ENCODE measurements at places on chromosomes 2 and 18.

GRCh38 chr2:33392366-33392765 lies 84.1 kb upstream of the RASGRP3 start:
- DNase-seq = no peak

- no peak for DNase-seq
Measured at GRCh38 chr2:23091900-23092299, 293.1 kb upstream of the KLHL29 start.

- DNase-seq = no peak
Measured at GRCh38 chr2:232336241-232336736, 42.3 kb upstream of the ALPP start.

DNA sequence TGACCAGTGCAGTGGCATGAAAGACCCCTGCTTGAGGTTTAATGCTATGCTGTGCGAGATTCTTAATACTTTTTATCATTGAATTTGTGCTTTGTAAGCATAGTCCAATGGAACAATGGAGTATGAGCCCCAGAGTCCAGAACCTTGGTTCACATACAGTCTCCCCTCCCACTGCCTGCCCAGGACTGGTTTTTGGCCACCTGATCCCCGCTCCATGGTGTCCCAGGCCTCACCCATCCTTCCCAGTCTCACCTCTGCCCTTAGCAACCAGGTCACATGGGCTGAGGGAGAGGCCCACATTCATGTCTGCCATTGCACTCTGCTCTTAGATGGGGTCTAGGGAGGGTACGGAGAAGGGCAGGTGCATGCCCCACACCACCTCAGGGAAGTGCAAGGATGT lies 6.3 kb downstream of the PDE11A start:
- no peak for DNase-seq

GRCh38 chr18:25650201-25650941 lies 298.4 kb upstream of the ZNF521 start:
- DNase-seq = no peak

DNA sequence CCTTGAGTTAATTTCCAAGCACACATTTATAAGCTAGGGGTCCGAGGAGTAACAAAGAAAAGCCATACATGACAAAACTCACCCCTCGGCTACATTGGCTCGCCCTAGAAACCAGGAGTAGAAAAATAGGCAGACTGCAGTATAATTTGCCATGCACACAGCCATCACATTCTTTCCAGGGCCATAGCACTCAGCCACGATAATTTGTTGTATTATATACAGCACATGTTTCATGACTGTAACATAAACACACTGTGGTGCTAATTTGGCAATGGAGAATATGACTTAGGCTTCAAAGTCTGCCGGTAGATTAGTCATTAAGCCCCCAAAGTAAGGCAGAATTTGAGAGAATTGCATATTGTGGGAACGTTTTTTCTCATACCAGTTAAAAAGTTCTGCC lies 254.9 kb downstream of the ZNF521 start:
- DNase-seq = no peak

DNA sequence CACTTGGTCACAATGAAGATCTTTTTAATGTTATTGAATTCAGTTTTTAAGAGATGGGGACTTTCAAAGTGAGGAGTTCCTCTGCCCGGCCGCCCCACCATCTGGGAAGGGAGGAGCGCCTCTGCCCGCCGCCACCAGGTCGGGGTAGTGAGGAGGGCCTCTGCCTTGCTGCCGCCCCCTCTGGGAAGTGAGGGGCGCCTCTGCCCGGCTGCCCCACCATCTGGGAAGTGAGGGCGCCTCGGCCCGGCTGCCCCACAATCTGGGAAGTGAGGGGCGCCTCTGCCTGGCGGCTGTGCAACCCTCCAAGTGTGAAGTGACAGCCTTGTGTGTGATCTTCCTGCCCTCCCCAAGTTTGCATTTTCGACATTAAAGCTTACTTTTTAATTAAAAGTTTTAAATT lies 899.3 kb downstream of the TRIB2 start:
- DNase-seq = no peak

- no peak for DNase-seq
Measured at GRCh38 chr2:41659758-41660157, 388.1 kb upstream of the PKDCC start.

DNA sequence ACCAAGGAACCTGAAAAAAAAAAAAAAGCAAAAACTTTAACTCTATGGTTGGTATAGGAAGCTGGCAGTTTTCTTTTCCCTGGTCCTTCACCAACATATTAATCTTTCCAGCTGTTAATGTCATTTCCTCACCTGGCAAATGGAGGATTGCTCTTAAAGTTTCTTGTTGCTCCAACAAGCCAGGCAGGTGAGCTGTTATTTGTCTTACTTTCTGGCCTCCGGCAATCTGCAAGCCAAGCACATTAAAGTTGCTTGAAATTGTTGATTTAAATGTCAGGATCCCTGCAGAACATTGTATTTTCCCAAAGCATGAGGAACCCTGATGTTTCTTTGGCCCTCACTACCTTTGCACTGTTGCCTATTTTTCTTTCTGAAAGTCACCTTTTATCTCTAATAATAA lies 664.9 kb downstream of the METTL4 start:
- no peak for DNase-seq

DNA sequence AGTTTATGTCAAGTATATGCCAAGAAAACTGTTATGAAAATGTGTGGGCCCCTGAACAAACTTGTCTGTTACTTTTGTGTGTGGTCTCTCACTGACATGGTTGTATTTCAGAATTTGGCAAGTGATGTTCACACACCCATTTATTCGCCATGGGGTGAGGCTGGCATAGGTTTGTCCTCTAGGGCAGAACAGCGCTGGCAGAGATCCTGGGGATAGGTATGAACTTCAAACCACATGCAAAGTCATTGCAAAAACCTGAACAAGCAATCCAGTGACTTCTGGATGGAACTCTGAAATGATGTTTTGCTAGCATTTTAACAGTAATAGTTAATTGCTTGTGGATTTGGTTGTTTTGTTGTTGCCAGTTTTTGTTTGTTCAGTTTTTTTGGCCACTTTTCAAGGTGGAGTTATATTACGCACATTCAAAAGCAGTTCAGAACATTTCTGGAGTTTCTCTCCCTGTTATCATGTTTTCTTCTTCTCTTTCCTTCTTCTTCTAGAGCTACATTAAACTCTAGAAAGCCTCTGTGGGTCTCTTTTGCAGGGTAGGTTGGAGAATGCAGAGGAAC lies 78.5 kb downstream of the MDH1 start:
- no peak for DNase-seq

- no peak for DNase-seq
Measured at GRCh38 chr2:125456693-125457363, 1199.1 kb upstream of the GYPC start.

- no peak for DNase-seq
Measured at GRCh38 chr2:64203131-64203857, 59.1 kb upstream of the PELI1 start.

GRCh38 chr2:162217598-162217997 lies 25.6 kb downstream of the FAP start:
- no peak for DNase-seq

DNA sequence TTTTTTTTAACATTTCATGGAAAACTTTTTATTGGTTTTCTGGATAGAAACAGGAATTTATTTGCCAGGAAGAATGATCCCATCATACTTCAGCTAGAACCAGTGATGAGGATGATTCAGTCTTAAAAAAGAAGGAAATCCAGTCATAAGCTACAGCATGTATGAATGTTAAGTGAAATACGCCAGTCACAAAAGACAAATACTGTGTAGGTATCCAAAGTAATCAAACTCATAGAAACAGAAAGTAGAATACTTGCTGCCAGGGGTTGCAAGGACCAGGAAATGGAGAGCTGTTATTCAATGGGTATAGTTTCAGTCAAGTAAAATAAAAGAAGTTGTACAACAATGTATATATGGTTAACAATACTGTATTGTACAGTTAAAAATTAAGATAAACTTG lies 21.3 kb downstream of the PSME4 start:
- DNase-seq = no peak

DNA sequence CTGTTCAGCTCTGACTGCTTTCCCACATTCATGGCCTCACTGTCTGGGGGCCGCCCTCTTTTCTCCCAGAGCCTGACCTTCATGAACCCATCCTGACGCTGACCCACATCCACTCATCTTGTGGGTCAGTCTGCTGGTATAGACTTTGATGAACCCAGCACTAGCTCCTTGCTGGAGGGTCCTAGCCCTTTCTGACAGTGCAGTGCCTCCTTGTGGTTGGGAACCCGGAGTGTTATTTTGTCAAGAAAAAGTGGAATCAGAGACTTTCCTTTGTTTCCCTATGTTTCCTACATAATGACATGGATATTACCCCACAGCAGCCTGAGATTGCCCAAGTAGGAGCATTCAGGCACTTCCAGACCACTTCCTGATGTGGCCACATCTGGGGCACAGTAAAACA lies 19.3 kb upstream of the OSR1 start:
- no peak for DNase-seq

DNA sequence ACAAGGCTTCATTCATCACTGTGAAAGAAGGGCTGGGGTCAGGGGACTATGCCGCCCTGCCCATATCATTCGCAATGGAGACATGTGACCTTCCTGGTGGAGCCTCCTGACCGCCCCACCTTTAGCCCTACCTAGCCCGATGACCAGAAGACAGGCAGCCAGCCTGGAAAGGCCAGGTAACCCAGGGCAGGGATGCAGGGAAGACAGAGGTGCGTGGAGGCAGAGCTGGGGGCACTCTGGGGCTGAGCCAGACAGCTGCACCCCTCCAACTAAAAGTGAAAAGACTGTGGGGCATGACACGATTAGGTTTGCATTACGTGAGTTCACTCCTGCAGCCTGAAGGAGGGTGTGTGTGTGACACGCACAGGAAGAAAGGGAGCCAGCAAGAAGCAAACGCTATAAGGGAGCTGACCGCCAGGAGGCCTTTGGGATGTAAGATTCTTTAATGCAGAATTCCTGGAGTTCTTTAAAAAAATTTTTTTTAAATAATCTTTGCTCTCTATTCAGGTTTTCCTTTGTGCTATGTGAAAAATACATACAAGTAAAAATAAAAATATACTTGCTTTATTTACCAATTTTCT lies 3.7 kb upstream of the HES6 start:
- no peak for DNase-seq

GRCh38 chr18:58249712-58250111 lies 205.7 kb downstream of the NEDD4L start:
- DNase-seq = no peak

- DNase-seq = no peak
Measured at GRCh38 chr2:173048897-173049661, 26.6 kb upstream of the MAP3K20 start.

- DNase-seq = no peak
Measured at GRCh38 chr18:79197531-79197930, 128.3 kb downstream of the ATP9B start.

DNA sequence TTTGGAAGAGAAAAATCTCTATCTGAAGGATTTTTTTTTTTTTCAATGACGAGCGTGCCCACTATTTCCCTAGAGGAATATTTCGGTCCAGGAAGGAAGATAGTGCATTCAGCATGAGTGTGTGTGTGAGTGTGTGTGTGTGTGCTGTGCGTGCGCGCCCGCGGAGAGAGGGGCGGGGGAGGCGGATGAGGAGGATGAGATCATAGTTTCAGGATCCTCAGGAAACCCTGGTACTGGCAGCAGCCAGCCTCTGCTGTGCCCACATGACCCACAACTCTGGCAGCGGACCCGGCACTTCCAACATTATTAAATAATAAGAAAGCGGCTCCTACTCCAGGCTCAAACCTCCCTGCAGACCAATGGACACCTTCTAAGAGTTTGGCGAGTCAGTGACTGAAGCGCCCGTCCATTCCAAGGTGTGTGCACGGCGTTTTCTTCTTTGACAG lies 217.0 kb upstream of the DTNA start:
- DNase-seq = peak; percentile 71

- DNase-seq = no peak
Measured at GRCh38 chr2:71250935-71251334, 24.0 kb upstream of the PAIP2B start.

- DNase-seq = no peak
Measured at GRCh38 chr2:202002381-202002780, 31.3 kb upstream of the FZD7 start.

DNA sequence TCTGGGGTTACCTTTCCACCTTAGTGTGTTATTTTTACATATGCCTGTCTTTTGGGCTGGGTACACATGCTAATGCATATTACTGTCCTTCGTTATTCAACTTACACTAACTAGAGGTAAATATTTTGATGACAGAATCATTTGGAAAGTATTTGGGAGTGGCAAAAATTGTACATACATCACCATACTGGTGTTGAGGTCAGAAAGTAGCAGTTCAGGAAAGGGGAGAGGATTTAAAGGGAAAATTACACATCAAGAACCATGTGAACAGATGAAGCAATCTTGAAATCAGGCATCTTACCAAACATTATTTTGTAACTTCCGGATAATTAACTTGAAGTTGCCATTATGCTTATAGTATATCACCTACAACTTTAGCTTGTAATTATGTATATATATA lies 379.7 kb downstream of the RND3 start:
- no peak for DNase-seq

GRCh38 chr2:180412219-180412618 lies 405.1 kb upstream of the CWC22 start:
- DNase-seq = no peak

- no peak for DNase-seq
Measured at GRCh38 chr2:199663157-199663556, 187.8 kb downstream of the FTCDNL1 start.
